Skeletal muscle cell (primary cell): ENCODE measurements at places on chromosomes 6 and 20.

DNA sequence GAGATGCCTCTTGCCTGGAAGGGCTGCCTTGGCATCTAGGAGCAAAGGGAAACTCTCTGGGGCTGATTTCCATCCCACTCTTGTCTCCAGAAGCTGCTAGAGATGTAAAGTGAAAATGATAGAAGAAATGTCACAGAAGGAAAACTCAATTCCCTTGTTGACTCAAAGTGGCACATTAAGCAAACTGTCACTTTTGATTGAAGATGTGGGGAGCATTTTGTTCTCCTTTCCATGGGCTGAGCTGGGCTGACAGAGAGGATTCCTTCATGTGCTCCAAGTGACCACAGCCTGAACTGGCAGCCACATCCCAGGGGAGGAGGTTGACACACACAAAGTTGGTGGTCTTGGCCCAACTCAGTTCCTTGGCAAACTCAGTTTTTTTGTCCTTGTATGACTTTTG is 9.8 kb downstream of the GPR31 start:
- DNase-seq = no peak

GRCh38 chr6:148745926-148746325 is 904 bp upstream of the UST start:
- DNase-seq = no peak

- no peak for DNase-seq
These were observed 201.2 kb upstream of the SMLR1 start for GRCh38 chr6:130625825-130626527.

DNA sequence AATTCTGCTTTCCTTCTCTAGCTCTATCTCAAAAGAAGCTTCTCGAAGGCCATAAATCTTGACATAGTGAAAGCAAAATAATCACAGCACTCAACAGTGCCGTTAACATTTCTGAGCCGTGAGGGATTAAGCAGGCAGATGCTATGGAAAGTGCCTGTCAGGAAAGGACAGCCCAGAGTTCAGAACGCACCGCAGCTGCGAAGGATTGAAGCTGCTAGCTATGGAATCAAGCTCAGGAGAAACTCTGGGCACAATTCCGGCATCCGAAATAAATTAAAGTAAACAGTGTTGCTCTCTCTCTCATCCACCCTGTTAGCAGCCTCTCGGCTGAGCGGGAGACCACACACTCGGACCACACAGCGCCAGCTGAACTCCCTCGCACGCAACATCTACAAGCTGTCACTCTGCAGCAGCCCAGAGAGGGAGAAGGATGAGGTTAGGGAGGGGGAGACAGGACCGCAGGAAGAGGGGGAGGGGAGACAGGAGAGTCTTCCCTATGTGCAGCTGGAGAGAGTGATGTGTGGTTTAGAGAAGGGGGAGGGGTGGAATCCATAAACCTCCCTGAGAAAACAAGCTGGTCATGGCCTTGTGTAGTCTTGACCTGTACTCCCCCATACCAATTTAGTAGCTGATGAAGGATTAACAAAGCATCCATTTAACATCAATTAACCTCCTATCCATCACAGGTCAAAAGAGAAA is 9.0 kb downstream of the EXOC2 start:
- DNase-seq = peak; percentile 87

DNA sequence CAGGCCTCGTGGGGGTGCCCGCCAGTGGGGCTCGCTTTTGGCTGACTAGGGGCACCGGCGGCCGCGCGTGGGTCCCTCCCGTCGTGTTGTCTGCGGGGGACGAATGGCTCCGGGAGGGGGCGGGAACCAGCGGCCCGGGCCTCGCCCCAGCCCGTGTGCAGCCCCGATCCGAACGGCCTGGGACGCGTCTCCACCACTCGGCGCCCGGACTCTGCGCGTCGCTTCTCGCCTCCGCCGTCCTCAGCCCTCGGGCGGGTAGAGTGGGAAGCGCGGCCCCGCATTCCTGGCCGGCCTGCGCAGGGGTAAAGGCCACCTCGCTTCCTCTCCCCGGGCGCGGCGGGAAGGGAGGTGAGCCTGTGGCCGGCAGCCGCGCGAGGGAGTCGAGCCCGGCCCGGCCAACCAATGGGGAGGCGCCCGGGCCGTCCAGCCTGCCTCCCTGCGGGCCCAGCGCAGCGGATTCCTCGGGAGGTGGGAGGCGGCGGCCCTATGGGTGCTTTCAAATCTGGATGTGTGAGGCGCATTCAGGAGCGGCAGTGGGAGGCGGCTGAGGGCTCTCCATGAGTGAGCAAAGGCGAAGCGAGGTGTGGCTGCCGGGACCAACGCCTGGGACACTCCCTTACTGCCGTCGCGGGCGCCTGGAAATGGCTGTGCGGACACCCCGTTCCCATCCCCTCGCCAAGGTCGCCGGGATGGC is 1.1 kb upstream of the ZBTB46 start:
- DNase-seq = no peak

DNA sequence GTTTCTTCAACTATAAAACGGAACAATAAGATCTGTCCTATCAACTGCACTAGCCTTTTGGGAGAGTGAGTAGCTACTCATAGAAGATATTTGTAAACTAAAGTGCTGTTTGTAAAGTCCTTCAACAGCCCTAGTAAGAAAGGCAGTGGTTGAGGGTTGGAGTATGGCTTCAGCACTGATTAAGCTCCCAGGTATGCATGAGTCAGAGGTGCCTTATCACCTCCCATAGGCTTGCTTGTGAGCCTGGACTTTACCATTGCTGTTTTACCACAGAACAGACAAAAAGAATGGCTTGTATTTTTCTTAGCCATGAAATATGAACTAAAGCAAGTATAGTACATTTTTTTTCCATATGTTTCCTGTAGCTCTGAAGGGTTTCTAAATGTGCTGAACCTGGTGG is 44.1 kb downstream of the SAMD3 start:
- peak; percentile 84 for DNase-seq
